ENCODE measurements at places on chromosomes 12 and 14.

DNA sequence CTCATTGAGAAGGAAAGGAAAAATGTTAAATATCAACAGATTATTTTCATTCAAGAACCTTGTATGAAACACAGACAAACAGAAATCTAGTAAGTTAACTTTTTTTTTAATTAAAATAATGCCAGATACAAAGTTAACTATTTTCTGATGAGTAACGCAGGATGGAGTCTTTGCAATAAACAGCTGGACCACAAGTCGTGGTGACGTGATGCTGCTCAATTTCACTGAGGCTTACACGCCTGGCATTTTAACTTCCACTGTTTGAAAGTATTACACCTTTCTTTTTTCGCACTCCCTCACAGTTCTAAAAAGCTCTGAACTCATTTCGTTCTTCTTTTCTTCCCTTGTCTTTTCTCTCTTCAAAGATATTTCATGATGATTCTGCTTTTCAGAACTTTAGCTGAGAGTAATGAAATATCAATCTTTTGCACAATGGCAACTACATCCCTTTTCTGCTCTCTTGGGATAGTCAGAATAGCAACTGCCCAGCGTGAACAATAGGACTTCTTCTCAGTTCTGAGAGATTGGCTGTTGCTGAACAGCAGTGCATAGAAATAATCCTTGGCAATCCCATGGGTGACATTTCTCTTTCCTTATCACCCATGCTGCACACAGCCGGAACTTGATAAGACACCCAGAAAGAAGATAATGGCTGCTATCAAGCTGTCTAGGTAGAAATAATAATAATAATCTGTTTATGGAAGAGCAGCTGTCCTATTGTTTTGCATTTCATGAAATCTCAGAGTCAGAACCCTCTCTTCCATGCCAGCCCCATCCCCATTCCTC lies 160.5 kb downstream of the BTG1 start:
- no peak for DNase-seq

DNA sequence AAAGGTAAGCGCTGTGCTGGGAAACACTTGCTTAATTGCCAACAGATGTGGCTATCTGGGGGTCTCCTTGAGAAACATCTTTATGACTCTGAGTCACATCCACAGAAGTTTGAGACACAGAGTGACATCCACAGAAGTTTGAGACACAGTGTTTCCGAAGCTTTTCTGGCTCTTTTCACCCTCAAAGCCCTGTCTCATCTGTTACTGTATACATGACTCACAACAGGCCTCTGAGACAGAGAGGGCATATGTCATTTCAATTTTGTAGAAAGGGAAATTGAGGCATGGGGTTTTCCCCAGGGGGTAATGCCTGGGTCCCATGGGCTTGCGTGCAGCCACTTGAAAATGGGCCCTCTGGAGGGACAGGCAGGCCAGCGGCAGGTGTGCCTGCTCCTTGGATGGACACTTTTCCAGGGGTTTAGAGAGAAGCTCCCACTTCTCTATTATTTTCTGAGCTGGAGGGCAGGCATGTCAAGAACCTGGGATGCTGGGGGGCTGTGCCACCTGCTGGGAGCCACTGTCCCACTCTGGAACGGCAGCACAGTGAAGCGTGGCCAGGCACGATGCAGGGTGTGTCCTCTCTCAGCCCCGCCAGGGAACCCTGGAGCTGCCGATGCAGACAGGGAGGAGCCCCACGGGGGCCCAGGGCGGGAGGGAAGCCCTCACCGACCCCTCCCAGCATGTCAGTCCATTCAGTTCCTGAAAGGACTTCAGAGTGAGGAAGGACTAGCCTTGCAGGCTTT lies 111.3 kb upstream of the FKBP4 start:
- no peak for DNase-seq

- no peak for DNase-seq
Measured at GRCh38 chr14:65333943-65334687, 78.4 kb upstream of the FUT8 start.

DNA sequence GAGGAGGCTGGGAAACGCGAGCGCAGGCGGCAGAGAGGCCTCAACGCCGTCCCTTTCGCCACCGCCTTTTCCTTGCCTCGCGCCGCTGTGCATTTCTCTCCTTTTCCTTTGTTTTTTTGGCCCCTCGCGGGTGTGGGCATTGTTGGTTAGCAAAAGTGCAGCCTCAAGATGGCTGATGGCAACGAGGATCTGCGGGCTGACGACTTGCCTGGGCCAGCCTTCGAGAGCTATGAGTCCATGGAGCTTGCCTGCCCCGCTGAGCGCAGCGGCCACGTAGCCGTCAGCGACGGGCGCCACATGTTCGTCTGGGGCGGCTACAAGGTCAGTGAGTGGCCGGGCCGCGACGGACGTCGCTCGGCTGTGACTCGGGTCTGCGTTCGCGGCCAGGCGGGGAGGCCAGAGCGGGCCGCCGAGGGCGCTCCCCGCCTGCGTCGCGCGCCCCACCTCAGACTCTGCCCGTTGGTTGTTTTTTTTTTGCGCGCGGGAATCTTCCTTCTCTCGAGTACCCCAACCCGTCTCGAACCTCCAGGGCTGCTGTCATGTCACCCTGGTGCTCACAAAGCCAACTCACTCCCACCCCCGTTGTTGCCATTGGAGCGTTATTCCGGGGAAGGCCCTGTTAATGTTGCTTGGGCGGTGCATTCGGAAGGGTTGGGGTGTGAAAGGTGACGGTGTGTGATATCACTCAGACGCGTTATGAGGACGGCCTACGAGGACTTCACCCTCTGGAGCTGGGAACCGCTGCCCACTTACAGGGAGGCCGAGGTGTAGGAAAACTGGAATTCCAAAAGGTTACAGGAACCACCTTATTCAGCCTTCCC lies 558 bp downstream of the KLHDC2 start:
- DNase-seq = peak; percentile 89

GRCh38 chr12:102487226-102487625 lies 6.9 kb upstream of the IGF1 start:
- DNase-seq = no peak

DNA sequence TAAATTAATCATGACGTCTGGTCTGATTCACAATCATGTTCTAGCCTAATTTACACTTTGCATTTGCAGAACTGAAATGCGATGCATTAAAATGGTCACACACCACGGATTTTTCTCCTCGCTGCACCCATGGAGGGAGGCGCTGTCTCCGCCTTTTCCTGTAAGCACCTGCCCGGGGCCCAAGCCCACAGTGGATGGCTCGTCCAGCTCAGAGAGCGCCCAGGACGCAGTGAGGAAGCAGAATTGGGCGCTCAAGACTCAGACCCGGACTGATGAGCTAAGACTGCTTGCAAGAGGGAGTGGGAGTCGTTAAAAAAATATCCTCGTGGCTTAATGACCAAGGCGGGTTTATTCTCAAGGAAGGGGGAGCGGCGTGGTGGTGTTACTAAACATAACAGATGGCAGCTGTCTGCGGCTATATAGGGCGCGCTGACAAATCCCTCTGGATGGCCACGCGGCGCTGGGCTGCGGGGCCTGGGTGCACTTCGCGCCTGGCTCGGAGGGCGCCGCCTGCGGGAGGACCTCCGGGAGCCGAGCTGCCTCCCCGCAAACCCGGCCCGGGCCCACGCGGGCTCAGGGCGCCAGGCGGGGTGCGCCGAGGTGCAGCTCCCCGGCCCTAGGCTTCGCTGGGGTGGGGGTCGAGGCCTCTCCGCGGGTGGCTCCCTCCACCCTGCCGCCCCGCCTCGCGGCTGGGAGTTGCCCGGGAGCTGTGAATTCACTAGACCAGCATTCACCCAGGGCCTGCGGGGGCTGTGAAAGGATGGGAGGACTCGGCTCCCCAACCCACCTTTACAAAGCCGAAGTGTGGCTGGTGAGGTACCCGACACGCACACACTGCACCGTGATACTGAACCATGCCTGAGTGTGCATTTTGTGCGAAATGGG lies 78.7 kb downstream of the PPM1A start:
- DNase-seq = no peak

GRCh38 chr12:106138633-106139421 lies at the start of gene NUAK1:
TSS of gene NUAK1 (minus strand) at chr12:106138954. CDS start at chr12:106138653, 301 bp downstream.
- DNase-seq = peak; percentile 86

GRCh38 chr14:100350986-100351385 lies 27.8 kb downstream of the SLC25A47 start:
- no peak for DNase-seq

GRCh38 chr12:59886131-59886733 lies 290.4 kb downstream of the SLC16A7 start:
- no peak for DNase-seq

- DNase-seq = no peak
Measured at GRCh38 chr14:96953087-96953874, 156.1 kb downstream of the VRK1 start.

Measured in left lung (tissue), 14 donors.